ENCODE measurements at places on chromosomes 7 and 10.

DNA sequence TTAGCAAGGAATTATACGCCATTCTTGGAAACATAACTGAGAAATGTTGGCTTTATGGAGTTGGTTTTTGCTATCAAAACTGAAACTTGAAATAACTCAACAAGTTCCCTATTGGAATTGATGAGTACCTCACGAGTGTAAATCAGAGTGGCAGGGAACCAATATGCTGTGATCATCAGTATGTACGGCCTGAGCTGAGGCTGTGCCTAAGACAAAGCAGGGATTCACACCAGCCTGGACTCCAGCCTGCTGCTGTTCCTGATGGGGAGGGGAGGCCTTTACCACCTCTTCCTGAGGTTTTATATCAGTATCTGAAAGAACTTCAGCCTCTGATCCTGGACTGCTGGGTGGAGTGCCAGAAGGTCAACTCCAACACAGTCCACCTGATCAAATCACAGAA lies 52.7 kb downstream of the CRTAC1 start:
- DNase-seq = no peak

DNA sequence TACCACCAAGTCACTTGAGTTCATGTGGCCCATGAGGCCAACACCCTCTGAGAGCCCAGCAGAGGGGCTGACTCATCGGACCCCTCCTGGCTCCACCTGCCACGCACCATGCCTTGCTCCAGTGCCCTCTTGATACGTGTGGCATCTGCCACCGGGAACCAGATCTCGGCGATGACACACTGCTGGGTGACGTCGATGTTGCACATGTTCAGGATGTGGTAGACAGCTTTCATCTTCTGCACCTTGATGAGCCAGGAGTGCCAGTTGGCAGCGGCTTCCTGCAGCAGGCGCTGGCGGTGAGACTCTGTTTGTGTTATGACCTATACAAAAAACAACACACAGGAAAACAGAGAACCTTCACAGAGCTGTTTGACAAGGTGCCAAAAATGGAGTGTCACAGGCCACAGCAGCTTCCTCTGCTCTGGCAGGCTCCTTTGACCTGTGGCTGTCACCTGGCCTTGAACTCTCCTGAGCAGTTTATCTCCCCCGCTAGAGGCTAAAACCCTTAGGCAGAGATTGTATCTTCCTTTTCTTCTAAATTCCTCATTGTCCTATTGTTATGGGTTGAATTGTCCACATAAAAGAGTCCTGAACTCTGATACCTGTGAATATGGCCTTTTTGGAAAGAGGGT lies 45.2 kb upstream of the TMEM213 start:
- no peak for DNase-seq

DNA sequence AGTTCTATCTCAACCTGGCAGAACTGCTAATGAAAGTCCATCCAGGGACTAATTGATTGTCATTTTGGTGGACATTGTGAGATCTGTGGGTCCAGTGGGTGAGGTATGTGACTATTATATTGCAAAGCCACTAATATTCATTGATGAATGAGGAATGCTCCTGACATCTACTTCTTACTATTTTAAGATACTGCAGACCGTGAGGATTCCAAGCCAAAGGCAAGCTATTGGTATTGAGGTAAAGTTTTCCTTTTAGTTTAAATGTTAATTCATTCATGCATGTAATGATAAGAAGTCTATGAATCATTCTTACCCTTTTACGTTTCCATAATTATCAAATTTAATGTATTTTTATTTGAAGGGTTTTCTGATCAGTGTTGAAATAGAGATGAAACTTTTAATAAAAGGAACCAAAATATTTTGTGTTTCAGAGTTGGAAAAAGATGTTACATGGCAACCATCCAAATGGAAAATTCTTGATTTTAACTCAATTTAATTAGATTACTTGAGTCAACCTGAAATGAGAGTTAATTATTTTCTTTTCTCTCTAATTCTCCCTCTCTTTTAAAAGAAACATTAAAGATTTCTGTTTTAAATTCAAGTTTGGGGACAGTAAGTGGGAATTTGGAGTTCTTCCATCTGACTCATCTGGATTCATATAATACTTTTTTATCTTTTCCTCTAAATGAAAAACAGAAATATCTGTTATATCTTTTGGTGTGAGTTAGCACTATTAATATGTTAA lies 39.6 kb downstream of the NUP205 start:
- no peak for DNase-seq

DNA sequence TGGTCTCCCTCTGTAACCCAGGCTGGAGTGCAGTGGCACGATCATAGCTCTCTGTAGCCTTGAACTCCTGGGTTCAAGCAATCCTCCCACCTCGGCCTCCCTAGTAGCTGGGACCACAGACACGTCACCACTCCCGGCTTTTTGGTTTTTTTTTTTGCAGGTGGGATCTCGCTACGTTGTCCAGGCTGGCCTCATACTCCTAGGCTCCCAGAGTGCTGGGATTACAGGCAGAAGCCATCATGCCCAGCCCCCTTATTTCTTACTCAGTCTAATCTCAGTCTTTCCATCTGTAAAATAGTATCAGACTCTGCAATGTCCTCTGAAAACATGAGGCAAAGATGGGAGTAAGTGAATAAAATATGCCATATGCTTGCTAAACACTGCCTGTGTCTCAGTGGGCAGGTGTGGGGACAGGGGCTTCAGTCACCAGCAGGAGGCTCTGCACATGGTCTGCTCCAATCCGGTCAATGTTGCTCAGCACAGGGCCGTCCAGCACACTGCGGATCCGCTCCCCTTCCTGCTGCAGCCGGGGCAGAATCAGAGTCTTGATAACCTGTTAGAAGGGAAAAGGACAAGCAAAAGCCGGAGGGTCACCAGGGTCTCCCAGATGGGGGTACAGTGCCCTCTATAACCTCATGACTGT lies 8.2 kb downstream of the AP4M1 start:
- no peak for DNase-seq

- DNase-seq = no peak
These were observed 66.3 kb upstream of the FRMD4A start for GRCh38 chr10:14397066-14397465.

- DNase-seq = no peak
These were observed 526.0 kb downstream of the CCSER2 start for GRCh38 chr10:84854439-84854838.

DNA sequence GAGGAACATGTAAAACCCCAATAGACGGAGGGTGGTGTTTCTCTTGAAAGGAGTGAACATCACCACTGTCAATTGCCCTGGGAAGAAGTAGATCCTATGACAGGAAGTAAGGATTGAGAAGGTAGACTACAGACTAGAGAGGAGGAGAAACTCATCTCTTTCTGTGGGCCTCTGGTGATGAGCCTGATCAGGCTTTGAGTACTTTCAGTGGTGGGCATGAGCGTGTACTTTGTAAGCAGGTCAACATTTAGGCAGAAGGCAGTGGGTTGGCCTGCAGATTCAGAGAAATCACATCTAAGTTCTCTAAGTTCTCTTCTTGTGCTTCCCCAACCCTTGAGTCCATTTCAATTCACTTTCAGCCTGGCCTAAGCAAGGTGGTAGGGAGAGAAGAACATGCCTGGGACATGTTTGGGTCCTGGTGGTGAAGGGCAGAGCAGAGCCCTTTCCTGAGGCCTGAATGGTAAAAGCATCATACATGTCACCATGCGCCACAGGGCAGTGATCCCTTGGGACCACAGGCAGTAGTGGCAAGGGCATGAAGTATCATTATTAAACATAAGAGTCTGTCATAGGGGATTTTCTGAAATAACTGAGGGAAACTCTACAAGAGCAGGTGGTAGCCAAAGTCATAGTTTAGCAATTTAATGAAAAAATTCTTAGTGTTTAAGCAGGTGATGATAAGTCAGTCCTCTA lies 56.4 kb upstream of the ANKRD1 start:
- no peak for DNase-seq

Data from GM19239 (cell line).